ENCODE measurements at places on chromosomes 13 and 19. TPM values are rescaled to one million over a fixed set of nuclear protein-coding genes. Genes with fewer than 3 reads are reported as not detected.
A peak's percentile ranks its signal among the peaks of the same experiment; 100 is the strongest.

GRCh38 chr19:1173159-1173844 lies 766 bp downstream of the SBNO2 start:
- DNase-seq = no peak

GRCh38 chr19:13043285-13043684 lies 48.0 kb downstream of the NFIX start:
- no peak for DNase-seq

DNA sequence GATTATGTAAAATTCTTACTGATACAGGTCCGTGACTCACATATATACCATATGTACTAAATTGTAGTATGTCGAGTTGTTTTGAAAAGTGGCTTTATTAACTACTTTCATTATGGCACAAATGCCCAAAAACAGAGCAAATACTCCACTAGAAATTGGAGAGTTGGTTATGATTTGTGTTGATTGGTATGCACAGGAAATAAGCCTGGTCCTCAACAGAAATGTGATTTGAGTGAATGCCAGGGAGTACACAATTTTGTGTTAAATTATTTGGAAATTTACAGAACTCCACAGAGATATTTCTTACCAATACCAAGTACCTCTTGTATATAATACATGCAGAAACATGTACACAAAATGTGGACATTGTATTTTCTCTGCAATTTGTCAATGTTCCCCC lies 676.7 kb downstream of the PCDH9 start:
- no peak for DNase-seq

Gene GPC5
- not detected for total RNA-seq

Gene DMKN
- 1.3 TPM for total RNA-seq

DNA sequence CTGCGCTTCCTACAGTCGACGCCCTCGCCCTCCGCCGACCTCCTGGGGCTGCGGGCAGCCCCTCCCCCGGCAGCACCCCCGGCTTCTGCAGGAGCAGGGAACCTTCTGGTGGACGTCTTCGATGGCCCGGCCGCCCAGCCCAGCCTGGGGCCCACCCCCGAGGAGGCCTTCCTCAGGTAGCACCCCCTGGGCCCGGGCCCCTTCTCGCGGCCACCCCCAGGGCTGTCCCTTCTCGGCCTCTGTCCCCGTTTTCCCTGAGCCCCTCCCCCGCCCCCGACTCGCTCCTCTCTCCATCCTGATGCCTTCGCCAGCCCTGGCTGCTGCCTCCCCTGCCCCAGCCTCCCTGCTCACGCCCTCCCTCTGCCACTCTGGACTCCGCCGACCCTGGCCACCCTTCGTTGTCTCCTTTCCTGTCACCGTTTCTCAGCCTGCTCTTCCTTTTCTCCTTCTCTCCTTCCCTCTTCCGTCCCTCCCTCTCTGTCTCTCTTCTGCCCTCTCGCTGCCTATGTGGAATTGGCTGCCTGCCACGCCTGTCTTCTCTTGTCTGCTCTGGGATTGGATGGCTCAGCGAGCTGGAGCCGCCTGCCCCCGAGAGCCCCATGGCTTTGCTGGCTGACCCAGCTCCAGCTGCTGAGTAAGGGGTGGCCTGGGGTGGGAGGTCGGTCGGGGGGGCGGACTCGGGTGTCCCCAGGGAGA lies 11.0 kb downstream of the FUZ start:
- no peak for DNase-seq

DNA sequence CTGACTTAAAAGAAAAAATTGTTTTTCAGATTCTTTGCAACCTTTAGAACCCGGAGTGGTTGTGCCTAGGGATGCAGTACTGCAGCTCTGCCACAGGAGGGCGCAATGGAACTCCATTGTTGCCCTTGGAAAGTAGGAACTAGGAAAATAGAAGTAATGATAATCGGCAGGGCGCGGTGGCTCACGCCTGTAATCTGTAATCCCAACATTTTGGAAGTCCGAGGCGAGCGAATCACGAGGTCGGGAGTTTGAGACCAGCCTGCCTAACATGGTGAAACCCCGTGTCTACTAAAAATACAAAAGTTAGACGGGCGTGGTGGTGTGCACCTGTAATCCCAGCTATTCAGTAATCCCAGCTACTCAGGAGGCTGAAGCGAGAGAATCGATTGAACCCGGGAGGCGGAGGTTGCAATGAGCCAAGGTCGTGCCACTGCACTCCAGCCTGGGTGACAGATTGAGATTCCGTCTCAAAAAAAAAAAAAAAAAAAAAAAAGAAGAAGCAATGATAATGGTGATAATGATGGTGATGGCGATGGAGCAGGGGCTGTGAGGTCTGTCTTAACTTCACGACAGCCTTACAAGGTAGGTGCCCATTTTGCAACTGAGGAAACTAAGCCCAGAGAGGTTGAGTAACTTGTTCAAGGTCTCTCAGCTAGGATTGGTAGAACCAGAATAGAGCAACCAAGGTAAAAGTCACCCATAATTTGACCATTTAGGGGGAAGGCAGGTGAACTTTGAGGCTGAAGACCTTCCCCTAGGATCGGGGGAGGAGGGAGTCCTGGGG lies 5.5 kb upstream of the ADAMTS10 start:
- peak; percentile 56 for DNase-seq
